ENCODE measurements at places on chromosomes 7 and 10. TPM values are rescaled to one million over a fixed set of nuclear protein-coding genes. Genes with fewer than 3 reads are reported as not detected.

SMKR1 gene
- 0.20 TPM for total RNA-seq

IMPDH1 gene
- total RNA-seq: 108 TPM

LFNG gene
- 19.7 TPM for total RNA-seq

WDR86 gene
- total RNA-seq: 0.26 TPM

ASIC3 gene
- total RNA-seq: 0.26 TPM

Data from smooth muscle cell of the pulmonary artery (primary cell).